Activated CD4-positive, alpha-beta memory T cell treated with anti-CD3 and anti-CD28 coated beads, Interleukin-2, amount 10 ng/mL, durations not matched to agents 7 days and 5 days (primary cell): ENCODE measurements at places on chromosomes 7 and 10. TPM values are rescaled to one million over a fixed set of nuclear protein-coding genes. Genes with fewer than 3 reads are reported as not detected.

CC2D2B gene
- 0.35 TPM for total RNA-seq

ANKRD16 gene
- total RNA-seq, result 3.3 TPM

OPALIN gene
- not detected for total RNA-seq

CPXM2 gene
- total RNA-seq, result not detected

C7orf25 gene
- total RNA-seq, result 2.4 TPM

MKI67 gene
- 253 TPM for total RNA-seq

TRIM50 gene
- total RNA-seq, result not detected

LFNG gene
- 105 TPM for total RNA-seq

MUC3A gene
- 0.20 TPM for total RNA-seq

FXYD4 gene
- total RNA-seq, result not detected

LLCFC1 gene
- not detected for total RNA-seq

DENND2A gene
- not detected for total RNA-seq

PIP gene
- not detected for total RNA-seq

CYP26C1 gene
- not detected for total RNA-seq

GRID2IP gene
- 0.15 TPM for total RNA-seq

ATRNL1 gene
- total RNA-seq, result 0.55 TPM

MRPS17 gene
- 11.6 TPM for total RNA-seq

LEP gene
- total RNA-seq, result not detected
